HuH-7.5 (cell line): ENCODE measurements at places on chromosomes 7 and 10.

GRCh38 chr7:77765906-77766800, 32.1 kb downstream of the TMEM60 start:
- DNase-seq, result no peak

DNA sequence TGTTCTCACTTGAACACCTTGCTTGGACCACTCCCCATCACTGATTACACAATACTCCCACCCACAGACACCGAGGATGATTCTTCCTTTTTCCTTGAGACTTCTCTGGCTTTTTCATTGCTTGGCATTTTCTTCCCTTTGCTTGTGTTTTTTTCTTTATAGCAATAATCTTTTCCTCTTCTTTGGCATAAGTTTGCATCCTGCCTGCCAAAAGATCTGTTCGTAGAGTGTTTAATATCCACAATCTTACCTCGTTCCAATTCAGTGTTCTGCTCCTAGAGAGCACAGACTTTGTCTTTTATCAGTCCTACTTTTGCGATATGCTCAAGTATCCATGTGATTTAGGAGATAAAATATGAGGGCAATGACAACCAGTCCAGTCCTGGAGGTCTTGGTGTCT, 303.3 kb upstream of the CDC14C start:
- DNase-seq, result no peak

DNA sequence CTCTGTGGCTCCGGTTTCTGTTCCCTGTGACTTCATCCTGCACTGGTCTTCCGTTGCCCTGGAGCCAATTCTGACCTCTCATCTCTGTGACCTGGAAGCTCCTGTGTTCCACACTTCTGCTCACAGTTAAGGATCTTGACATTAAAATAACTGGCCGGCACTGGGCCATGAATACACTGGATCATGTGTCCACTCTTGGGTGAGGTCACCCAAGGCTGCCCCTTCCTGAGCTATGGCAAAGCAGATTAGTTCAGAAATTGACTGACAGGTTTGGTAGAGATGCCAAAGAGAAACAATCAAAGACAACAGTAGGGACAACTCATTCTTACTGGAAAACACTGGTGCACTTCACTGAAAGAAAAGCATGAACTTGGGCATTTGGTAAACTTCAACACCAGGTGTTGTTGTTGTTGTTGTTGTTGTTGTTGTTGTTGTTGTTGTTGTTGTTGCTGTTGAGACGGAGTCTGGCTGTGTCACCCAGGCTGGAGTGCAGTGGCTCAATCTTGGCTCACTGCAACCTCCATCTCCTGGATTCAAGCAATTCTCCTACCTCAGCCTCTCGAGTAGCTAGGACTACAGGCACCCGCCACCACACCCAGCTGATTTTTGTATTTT, 36.7 kb upstream of the GRID1 start:
- DNase-seq, result no peak

- no peak for DNase-seq
These were observed 24.1 kb upstream of the SH2B2 start for GRCh38 chr7:102262546-102262945.

DNA sequence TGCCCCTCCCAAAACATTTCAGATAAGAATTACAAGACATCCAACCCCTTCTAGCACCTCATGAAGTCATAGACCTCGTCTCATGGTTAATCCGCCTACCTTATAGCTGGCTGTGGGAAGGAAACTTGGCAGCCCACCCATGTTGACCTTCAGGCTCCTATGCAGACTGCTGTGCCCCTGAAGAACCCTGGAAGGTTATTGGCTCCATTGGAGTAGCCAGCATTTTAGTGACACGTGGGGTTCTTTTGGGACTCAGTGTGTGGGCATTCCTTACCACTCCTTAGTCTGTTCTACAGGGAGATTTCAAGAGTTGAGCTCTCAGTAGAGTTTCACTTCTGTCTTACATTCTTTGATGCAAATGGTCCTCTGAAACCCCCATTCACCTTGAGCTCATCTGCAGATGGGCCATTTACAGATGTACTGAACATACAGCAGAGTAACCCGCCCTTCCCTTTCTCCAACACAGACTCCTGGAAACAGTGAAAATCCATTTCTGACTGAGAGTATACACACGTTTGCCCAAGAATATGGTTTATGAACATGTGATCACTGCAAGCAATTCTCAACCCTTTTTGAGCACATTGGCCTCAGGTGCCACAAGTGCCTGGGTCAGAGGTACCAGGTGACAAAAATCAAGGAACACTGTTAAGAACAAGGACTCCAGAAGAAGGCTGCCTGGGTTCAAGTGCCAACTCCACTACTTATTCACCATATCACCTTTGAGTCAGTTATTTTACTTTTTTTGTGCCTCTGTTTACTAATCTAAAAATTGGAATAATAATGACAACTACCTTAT, 54.0 kb upstream of the HECW1 start:
- no peak for DNase-seq

DNA sequence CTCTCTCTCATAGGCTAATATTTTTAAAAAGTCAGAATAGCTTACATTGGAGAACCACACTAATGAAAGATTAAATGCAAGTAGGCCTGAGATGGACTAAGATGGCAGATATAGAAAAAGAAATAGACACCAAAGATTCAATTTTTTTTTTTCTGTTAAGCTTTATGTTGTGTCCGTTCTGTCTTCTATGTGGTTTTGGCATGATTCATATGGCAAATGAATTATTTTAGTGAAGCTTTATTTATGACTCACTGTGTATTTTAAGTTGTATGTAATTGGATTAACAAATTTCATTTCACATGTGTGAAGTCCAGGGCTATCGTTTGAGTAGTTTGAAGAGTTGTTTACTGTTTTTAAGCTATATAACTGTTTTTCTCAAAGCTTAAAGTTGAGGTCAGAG, 214.8 kb downstream of the CAMK1D start:
- no peak for DNase-seq
